HT-29 (cell line): ENCODE measurements at places on chromosomes 3 and 15.

DNA sequence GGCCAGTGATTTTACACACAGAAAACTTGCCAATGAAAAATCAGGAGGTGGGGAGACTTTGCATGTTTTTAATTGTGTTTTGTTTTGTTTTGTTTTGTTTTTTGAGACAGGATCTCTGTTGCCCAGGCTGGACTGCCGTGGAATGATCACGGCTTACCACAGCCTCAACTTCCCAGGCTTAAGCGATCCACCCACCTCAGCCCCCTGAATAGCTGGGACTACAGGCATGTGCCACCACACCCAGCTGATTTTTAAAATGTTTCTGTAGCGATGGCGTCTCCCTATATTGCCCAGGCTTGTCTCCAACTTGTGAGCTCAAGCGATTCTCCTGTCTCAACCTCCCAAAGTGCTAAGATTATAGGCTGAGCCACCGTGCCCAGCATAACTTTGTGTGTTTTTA is 46.0 kb downstream of the MEIS2 start:
- DNase-seq: no peak

- DNase-seq: peak; percentile 87
Observed at GRCh38 chr15:45399381-45400212, 21.3 kb upstream of the GATM start.

DNA sequence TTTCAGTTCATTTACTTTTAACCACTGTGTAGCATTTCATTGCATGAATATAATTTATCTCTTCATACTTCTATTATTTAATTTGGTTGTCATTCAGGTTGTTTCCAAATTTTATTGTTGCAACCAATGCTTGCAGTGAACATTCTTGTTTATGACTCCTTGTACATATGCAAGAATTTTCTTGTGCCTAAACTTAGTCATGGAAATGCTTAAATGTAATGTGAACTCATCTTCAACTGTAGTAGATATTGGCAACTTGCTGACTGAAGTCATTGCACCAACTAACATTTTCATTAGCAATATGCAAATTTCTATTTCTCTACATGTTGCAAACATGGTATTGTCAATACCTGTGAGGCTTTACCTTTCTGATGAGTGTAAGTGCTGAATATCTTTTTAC is 26.7 kb downstream of the SIDT1 start:
- no peak for DNase-seq

GRCh38 chr3:113697500-113698090 is 1.2 kb upstream of the USF3 start:
- peak; percentile 47 for DNase-seq

DNA sequence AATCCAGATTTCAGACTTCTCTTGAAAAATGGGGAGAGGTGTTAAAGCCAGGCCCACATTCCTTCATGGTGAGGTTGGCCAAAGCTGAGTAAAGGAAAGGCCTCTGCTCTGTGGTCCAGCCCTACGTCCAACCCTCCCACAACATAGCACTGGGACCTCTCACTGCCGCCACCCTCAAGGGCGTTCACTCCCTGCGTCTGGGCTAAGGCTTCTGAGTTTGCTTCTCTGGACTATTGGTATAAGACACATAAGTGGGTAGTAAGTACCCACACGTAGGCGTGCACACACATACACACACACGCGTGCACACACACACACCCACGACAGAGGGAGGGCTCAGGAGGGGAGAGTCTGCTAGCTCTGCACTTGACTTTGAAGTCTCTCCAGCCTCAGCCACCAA is 80.2 kb upstream of the PXYLP1 start:
- no peak for DNase-seq

DNA sequence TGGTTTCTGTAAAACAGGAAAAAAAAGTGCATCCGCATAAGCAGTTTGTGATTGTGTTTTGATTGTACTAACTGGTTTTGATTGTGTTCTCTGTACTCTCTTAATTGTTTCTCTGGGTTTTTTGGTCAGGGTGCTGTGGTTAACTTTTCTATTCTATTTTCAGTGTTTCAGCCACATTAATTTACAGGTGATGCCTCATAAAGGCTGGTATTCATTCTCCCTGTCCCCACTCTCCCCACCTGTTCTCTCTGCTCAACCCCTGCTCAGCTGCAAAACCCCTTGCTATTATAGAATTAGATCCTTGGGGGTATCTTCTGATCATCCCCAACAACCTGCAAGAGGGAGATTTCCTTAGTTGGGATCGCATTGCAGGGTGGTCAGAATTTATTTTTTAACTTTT is 285.4 kb upstream of the AZI2 start:
- no peak for DNase-seq

- DNase-seq: peak; percentile 61
Observed at GRCh38 chr15:75023872-75024636, 664 bp downstream of the PPCDC start.

- no peak for DNase-seq
Observed at GRCh38 chr3:190172751-190173150, 52.1 kb upstream of the P3H2 start.

GRCh38 chr3:185365291-185366073 is 2.5 kb downstream of the MAP3K13 start:
- peak; percentile 83 for DNase-seq

DNA sequence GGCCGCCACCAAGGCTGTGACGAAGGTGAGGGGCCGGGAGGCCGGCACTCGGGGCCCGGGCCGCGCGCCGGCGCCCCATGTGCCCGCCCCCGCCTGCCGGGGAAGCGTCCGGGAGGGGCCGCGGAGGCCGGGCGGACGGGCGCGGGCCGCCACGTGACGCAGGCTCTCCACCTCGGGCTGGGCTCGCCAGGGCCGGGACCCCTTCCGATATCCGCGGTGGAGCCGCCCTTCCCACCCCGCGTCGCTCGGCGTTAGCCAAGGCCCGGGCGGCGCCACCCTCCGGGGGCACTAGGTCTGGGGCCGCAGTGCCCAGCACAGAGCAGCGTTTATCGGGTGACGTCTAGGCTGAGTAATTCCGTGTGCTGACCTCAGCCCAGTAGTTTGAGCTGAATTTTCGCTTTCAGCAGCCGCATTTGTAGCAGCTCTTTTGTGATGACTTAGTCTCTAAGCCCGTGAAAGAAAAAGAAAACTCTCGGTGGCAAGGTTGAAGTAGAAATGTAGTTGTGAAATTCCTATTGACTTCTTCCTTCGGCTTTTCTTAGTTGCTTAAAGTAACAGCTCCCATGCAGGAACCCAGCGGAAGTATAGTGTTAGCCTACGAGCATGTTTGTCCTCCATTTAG is 885 bp downstream of the CDV3 start:
- DNase-seq: peak; percentile 70

DNA sequence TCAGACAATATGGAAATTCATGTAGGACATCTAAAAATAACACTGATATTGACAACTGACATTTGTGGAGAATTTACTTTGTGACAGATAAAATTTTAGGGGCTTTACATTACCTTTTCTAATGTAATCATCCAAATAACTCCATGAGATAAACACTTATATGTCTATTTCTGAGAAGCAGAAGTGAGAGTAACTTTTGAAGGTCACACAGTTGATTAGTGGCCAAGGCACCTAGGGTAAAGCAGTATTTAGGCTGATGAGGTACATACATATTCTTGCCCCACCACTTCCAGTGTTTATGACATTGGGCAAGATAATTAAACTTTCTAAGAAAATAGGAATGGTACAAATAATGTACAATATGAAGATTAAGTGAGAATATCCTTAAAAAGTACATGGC is 248.4 kb downstream of the CPNE4 start:
- no peak for DNase-seq

GRCh38 chr3:72160351-72160750 is 375.4 kb upstream of the PROK2 start:
- no peak for DNase-seq

DNA sequence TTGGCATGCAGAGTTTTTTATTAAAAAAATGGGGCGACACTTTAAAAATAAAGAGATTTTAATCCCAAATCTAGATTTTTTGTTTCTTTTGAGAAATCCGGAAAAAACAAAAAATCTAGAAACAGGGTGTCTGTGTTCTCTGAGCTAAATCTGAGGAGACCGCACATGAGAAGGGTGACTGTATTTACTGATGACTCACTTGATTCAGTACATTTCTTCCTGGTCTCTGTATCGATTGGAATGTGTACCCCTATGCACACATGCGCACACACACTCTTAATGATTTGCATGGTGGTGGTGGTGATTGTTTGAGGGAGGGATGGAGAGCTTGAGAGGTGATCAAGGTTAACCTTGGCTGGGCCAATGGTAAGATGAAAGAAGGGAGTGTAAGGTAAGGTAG is 443.1 kb upstream of the THRB start:
- DNase-seq: no peak

GRCh38 chr3:63624941-63625560 is 27.4 kb upstream of the SNTN start:
- DNase-seq: peak; percentile 2

- no peak for DNase-seq
Observed at GRCh38 chr3:50112462-50112861, 23.7 kb downstream of the RBM5 start.

GRCh38 chr3:5613599-5613998 is 426.1 kb downstream of the EDEM1 start:
- DNase-seq: no peak

GRCh38 chr3:169945313-169945712 is 21.3 kb upstream of the SEC62 start:
- DNase-seq: no peak

DNA sequence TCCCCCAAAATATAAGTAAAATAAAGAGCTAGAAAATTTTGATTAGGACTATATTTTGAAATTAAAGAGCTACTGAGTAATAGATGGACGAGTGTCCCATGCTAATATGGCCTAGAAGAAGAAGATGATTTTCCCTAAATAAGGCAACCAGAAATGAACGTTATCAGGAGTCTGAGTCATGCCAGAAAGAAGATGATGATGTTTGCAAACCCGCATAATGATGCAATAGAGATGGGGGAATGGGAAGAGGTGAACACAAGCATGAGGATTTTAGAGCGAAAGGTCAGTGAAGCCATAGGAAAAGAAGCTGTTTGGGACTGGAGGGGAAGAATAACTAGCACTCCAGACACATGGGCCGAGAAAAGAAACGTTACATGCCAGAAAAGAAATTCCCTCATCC is 71.7 kb downstream of the FGF12 start:
- no peak for DNase-seq

- DNase-seq: no peak
Observed at GRCh38 chr3:26962492-26963360, 340.2 kb downstream of the LRRC3B start.

- DNase-seq: peak; percentile 34
Observed at GRCh38 chr3:136802481-136802996, 16.4 kb upstream of the SLC35G2 start.

DNA sequence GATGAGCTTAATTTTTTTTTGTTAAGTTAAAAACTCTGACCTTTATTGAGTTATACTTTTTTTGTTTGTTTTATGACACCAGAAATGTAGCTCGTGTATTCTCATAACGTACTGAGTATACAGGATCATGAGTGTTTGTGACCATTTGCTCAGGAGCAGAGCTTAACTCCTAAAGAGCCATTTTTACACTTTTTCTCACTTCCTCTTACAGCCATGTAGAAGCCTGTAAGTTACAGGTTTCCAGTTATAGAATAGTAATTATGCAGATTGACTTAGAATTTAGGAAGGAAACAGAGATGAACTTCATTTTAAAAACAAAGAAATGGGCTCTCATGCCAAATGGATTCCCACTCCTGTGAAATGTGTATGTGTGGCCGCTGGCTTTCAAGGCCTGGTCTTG is 151.7 kb downstream of the MCTP2 start:
- no peak for DNase-seq

DNA sequence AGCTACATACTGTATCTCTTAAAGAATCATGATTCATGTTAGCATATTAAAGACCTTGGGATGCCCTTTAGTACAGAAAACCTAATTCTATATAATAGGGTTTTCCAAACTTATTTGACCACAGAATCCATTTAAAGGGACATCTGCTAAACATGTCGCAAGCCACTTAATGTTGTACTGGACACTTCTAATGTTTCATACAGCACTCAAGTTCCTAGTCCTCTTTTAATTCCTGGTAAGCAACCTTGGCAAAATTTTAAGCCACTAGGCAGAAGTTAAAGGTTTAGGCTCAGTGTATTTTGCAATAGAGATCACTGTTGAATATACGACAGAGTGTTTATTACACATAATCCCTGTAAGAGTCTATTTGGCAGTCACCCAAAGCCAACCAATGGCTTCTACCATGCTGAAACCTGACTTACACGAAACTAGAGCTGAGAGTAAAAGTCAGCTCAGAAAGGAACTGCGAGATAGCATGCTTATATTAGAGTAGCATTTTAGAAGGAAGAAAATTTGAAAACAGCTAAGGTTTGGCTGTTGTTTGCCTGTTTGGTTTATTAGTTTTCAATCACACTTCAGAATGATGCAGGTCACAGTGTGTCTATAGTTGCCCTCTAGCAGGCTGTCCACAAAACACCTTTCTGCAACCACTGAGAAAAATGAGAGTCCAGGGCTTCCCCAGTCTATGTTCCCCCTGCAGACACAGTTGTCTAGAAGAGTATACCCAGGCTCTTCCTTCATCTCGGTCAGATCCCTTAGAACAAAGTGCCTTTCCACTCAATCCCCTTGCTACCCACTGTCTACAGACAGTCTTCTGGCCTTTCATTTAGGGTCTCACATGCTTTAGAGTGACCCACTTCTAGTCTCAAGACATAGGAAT is 104.4 kb downstream of the FMN1 start:
- peak; percentile 63 for DNase-seq
